ENCODE measurements at places on chromosomes 4 and X.

GRCh38 chr4:95660719-95661118, 111.9 kb upstream of the UNC5C start:
- no peak for DNase-seq

- DNase-seq: no peak
Observed at GRCh38 chrX:15055146-15055930, 182.1 kb downstream of the MOSPD2 start.

DNA sequence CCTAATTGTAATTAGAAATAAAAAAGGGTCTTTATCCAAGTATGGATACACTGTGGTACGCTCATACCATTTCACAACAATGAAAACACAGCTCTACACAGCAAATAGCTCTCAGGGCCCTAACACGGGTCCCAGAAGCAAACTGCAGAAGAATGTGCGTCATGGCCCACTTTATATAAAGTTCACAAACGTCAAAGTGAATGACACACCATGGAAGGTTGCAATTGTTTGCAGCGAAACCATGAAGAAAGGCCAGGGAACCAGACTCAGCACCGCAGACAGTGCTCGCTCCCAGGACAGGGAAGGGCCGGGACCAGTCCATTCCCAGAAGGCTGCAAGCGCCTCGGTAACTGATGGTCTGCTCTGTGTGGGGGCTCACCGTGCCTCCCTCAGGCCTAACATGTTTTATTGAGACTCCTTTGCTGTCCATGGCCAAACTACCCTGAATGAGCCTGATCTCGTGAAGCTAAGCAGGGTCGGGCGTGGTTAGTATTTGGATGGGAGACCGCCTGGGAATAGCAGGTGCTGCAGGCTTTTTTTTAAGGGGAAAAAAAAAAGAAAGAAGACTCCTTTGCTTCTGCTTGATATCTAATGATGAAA, 47.8 kb downstream of the ACOX3 start:
- no peak for DNase-seq

GRCh38 chrX:43345166-43345565, 310.9 kb upstream of the MAOA start:
- no peak for DNase-seq

GRCh38 chr4:113952452-113953029, 26.9 kb downstream of the ARSJ start:
- DNase-seq: no peak

- no peak for DNase-seq
Observed at GRCh38 chrX:139844163-139844562, 88.7 kb downstream of the ATP11C start.

Data from stimulated activated CD8-positive, alpha-beta memory T cell treated with anti-CD3 and anti-CD28 coated beads, Interleukin-12 subunit alpha, Interleukin-12 subunit beta, amount 100 ng/mL, for 4 hours (primary cell).